ENCODE measurements at places on chromosomes 2 and 18. TPM values are rescaled to one million over a fixed set of nuclear protein-coding genes. Genes with fewer than 3 reads are reported as not detected.

DNA sequence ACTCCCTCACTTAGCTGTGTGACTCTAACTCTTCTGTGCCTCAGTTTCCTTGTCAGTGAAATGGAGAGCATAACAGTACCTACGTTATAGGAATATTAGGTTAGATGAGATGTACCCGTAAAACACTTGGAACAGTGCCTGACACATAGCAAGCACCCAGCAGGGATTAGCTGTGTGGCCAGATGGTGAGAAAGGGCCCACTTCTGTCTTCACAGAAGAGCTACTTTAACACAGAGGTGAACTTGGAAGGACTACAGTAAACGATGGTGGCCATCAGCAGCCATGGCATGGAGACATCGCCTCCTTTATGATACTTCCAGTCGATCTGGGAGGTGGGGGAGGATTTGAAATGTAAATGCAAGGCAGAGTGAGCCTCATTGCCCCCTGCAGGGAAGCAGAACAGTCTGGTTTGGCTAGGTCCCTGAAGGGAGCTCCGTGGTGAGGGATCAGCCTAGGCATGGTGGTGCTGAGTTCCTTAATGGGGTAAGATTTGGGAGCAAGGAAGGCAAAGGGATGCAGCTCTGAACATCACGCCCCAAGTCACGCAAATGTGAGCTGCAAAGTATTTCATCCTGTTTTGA, 101.7 kb upstream of the ALPP start:
- DNase-seq: no peak
- no peak overlapping the region for H3K27ac ChIP-seq
- no peaks in the 10 kb centered on the region for H3K27me3 ChIP-seq
- peaks cover 26% of the 10 kb centered on the region for H3K36me3 ChIP-seq

DNA sequence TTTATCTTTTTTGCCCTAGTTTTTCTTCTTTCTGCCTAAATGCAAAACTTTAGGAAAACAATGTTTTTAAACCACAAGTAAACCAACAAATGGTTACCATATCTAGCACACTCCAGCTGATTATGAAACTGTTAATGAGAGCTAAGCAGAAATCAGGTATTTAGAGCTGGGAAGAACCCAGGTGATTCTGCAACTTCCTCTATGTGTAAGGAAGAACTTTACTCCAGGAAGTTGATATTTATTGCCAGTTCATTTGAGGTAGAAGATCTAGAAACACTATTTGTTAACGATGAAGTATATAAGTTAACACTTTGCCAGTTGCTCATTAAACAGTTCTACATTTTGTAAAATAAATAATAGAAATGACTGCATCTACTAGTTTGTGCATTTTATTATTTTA, 409.7 kb downstream of the XIRP2 start:
- peaks cover 19% of the 10 kb centered on the region for H3K27me3 ChIP-seq
- DNase-seq: no peak
- no peak overlapping the region for H3K27ac ChIP-seq

Gene CENPA
- 42.9 TPM for total RNA-seq

- H3K27me3 ChIP-seq: no peaks in the 10 kb centered on the region
- no peaks in the 10 kb centered on the region for H3K4me1 ChIP-seq
- DNase-seq: no peak
- no peak overlapping the region for H3K4me3 ChIP-seq
These were observed 41.1 kb downstream of the FEZ2 start for GRCh38 chr2:36556842-36557241.

Gene GALNT13
- total RNA-seq: not detected

GRCh38 chr2:110198016-110198415, 6.8 kb downstream of the NPHP1 start:
- no peaks in the 10 kb centered on the region for H3K36me3 ChIP-seq
- no peak for DNase-seq
- H3K4me3 ChIP-seq: no peak overlapping the region
- H3K27me3 ChIP-seq: no peaks in the 10 kb centered on the region
- no peak overlapping the region for H3K27ac ChIP-seq

Gene SP3
- total RNA-seq: 89.8 TPM

DNA sequence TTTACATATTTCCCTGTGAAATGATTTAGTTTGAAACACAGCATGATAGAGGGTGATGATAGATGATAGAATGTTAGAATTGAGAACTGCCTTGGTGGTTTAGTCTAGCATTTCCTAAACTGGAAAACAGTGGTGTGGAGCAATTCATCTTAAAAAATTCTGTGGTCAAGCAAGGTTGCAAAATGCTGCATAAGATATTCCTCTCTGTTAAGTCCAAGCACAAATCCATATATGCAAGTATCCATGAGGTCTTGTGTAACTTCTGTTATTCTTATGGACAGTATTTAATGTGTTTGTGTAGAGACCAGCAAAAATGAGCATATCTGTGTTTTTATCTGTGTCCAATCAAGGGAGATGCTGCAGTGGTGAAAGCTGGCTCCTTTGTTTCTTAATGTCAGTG, 30.0 kb downstream of the CPS1 start:
- H3K27ac ChIP-seq: no peak overlapping the region
- H3K4me1 ChIP-seq: no peaks in the 10 kb centered on the region
- no peak overlapping the region for H3K4me3 ChIP-seq

Gene CROCC2
- total RNA-seq: not detected
